ENCODE measurements at places on chromosomes 1 and 21.

- DNase-seq: no peak
Observed at GRCh38 chr1:40664791-40665190, 691 bp downstream of the RIMS3 start.

DNA sequence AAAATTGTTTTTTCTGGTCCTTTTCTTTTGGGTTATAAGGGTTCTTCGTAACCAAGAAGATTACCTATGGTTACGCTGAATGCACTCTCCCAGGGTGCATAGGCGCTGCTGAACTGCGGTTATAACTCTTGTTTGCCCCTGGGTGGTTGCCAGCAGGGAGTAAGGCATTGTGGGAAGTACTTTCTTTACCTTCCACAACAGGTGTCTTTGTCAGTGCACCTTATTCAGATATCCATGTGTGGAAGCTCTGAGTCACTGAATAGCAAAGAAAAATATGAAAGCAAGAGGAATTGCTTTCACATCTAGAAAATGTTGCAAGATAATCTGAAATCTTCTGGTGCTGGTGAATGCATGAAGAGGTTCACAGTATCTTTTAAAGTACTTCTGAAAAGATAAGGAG is 124.4 kb upstream of the CACYBP start:
- no peak for DNase-seq

GRCh38 chr1:54553602-54554313 is 5.7 kb downstream of the ACOT11 start:
- DNase-seq: no peak

- no peak for DNase-seq
Observed at GRCh38 chr1:66283622-66284041, 250.3 kb upstream of the SGIP1 start.

DNA sequence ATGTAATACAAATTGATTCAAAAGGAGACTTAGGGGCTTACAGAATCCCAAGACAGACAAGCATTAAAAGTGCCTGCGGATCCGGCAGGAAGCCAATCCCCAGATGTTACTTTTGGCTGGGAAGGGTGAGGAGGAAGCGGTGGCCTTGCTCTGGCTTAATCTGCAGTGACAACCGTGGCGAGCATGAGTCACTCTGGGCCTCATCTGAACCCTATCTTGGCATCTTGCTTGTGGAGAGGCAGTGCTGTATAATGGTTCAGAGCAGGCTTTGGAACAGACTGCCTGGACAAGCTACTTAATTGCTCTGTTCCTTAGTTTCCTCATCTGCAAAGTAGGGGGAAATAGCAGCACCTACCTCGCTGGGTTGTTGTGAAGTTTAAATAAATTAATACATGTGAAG is 74.1 kb downstream of the XCL2 start:
- DNase-seq: no peak

DNA sequence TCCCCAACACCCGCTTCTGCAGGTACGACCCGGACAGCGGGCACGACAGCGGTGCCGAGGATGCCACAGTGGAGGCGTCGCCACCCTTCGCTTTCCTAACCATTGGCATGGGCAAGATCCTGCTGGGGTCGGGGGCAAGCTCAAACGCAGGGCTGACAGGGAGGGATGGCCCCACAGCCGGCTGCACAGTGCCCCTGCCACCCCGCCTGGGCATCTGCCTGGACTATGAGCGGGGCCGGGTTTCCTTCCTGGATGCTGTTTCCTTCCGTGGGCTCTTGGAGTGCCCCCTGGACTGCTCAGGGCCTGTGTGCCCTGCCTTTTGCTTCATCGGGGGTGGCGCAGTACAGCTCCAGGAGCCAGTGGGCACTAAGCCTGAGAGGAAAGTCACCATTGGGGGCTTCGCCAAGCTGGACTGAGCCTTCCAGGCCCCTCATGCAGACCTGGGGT is 10.1 kb downstream of the TRIM46 start:
- DNase-seq: no peak

DNA sequence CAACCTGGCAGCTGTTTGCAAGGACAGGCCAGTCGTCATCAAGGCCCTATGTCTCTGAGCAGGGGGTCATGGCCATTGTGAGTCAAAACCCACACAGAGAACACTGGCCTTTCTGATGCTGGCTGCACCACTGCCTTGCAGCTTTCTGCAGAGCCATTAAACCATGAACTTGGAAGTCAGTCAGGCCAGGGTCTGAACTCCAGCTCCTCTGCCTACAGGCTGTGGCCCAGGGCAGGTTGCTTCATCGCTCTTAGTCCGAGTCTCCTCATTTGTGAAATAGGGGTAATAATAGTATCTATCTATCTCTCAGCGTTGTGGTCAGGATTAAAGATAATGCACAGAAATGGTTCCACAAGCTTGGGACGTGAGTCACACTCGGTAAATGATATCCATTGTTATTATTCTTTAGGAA is 35.8 kb upstream of the HIVEP3 start:
- DNase-seq: no peak

DNA sequence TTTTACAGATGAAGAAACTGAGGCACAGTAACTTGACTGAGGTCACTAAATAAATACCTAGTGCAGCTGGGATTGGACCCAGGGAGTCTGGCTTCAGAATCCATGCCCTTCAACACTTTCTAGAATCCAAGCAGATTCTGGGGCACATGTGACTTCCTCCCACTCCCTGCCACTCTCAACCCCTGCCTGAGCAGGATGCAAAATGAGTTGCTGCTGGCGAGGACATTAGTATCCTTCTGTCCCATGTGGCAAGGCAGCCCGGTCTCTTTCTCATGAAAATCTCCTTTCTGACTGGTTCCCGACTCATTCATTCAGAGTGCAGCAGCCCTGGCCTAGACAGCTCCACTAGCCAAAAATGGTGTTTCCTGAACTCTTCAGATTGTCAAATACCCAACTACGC is 28.4 kb downstream of the TNNT2 start:
- DNase-seq: no peak

- DNase-seq: no peak
Observed at GRCh38 chr1:231016966-231017365, 23.1 kb downstream of the FAM89A start.

GRCh38 chr1:108182959-108183700 is 17.0 kb downstream of the SLC25A24 start:
- DNase-seq: no peak

GRCh38 chr1:211332830-211333229 is 6.2 kb downstream of the TRAF5 start:
- DNase-seq: no peak

GRCh38 chr1:26057189-26057588 is 10.2 kb downstream of the TRIM63 start:
- DNase-seq: no peak

GRCh38 chr1:9881838-9882249 is 28.2 kb downstream of the CTNNBIP1 start:
- no peak for DNase-seq

DNA sequence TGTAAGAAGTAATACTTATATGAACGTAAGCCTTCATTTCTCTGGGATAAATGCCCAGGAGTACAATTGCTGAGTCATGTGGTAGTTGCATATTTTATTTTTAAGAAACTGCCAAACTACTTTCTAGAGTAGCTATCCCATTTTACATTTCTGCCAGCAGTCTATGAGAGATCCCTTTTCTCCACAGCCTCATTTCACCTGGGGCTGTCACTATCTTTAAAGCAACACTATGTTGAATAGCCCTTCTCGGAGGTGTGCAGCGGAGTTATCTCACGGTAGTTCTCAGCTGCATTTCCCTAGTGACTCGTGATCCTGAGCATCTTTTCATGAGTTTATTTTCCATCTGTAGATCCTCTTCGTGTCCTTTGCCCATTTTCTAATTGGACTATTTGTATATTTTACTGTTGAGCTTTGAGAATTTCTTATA is 93.4 kb downstream of the ADARB1 start:
- DNase-seq: no peak

DNA sequence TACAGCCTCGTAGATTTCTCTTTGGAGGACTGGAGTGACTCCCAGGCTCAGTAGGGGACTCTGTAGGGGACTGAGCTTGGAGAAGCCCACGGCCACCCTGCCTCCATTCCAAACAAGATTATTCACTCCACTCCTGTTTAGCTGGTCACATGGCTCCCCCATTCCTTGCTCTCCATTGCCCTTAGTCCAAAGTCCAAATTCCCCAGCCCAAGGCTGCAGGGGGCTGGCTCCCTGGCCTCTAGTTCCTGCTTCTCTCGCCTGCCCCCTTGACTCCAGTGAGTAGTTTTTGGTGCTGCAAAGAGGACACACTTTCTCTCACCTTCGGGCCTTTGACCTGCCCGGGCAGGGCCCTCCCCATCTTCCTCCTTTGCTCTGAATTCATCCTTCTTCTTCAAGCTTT is 403.3 kb downstream of the KIF26B start:
- DNase-seq: no peak

- no peak for DNase-seq
Observed at GRCh38 chr1:93347334-93347899, 1.7 kb downstream of the DR1 start.

DNA sequence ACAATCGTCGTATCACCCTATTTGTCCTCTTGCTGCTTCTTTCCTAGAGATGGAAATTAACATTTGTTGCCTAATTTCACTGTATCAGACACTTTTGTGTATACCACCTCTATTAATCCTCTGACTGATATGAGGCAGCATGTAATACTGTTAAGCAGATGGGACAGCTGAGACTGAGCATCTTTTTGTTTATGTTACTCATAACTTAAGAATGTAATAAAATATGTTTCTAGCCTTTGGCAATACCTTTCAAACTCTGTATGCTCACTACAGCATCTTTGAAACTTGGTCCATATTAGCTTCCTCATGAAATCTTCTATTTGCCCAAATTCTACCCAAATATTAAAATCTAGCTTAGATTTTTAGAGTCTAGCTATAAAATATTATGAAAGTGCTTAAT is 2.3 kb downstream of the OR14K1 start:
- DNase-seq: no peak

DNA sequence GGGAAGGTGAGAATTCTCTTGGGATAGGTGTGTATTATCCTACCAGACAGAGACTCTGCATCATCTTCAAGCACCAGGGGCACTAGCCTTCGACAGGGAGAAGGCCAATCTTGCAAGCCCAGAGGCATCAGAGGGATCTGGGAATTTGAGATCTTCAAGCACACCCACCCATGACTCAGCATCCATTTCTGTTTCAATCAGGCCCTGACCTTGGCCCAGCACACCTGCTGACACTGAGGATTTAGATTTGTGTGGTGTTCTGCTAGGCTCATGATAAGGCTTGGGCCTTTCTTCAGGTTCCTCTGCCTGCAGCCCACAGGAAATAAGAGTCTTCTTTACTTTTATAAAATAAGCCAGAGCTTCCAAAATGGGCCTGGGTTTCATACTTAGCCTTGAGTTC is 6.6 kb upstream of the PCP4 start:
- no peak for DNase-seq

DNA sequence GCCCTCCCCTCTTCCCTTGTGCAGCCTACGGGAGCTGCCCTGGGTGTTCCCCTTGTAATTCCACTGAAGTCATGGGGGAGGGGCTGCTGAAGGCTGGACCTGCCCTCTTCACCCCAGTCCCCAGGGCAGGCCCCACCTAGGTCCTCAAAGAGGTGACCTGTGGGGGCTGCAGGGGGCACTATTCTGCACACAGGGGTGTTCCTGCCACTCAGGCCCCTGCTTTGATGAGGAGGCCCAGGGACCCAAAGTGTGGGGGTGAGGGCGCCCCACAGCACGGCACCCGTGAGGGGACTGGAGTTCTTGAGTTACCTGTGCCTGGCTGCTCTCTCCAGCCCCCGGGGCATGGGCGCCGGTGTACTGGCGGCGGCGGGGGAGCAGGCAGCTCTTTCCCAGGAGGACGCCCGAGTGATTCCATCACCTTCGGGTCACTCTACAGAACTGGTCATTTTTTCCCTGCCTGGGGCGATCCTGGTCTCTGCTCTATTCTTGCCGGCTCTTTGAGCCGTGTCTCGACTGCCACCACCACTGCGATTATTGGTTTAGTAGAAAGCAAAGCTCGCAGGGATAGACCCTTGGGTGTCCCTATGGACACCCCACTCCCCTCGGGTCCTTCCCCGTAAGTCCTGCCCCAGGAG is 6.9 kb upstream of the PRDM16 start:
- DNase-seq: no peak

DNA sequence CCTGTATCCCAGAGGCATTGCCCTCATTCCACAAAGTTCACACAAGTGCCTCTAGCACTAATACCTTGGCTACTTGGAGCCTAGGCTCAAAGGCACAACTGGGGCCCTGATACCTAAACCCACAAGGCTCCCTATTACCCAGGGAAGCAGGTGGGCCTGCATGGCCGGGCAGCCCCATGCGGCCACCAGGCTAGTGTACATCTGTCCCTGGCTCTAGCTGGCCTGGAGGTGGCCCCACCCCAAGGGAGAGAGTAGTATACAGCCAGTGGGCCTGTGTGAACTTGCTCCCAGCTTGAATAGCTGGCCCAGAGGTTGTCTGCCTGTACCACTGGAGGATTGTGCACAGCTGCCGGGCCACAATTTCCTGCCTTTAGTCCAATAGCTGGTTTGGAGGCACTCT is 52.2 kb downstream of the USP25 start:
- DNase-seq: no peak

GRCh38 chr1:4796161-4797015 is 142.0 kb downstream of the AJAP1 start:
- no peak for DNase-seq

Measured in stimulated activated CD8-positive, alpha-beta memory T cell treated with anti-CD3 and anti-CD28 coated beads, Interleukin-7, amount 100 ng/mL, for 1 hour (primary cell).